T-cell (primary cell): ENCODE measurements at places on chromosomes 7 and 10.

DNA sequence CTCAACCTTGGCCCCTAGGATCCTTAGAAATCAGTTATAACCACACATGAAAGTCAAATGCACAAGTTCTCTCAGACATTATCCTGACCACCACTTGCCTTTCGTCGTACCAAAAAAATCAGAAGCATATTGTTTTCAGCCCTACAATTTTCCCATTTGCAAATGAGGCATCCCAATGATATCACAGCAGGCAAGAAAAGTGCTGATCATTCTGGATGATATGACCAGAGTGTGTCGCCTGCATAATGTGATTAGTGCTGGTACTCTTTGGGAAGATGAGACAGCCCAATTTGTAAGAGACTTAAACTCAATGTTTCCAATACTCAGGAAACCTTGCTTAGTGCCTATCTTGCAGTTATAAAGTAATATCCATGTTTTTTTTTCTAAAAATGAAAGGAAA lies 168.0 kb downstream of the SORCS1 start:
- no peak for DNase-seq

DNA sequence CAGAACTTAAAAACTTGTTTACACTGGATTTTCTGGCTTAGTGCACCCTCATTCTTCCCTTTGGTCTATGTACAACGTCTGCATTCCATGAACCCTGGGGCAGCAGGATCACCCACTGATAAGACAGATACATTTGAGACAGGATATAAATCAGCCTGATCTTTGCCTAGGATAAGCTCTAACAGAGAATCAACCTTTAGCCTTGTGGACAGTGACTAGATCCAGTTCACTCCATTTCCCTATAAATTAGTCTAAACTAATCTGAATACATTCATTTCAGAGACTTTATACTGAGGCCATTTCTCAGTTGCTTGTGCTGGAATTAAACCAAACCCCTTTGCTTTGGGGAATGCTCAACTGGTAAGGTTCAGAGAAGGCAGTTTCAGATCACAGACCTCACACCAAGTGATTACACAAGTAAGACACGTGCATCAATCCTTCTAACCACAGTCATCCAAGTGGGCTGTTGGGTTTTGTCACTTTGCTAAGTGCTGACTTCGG lies 639.8 kb upstream of the FZD8 start:
- DNase-seq, result no peak

GRCh38 chr7:36440880-36441279 lies 51.2 kb downstream of the ANLN start:
- DNase-seq, result no peak

GRCh38 chr10:55273946-55274345 lies 472.9 kb upstream of the PCDH15 start:
- no peak for DNase-seq

DNA sequence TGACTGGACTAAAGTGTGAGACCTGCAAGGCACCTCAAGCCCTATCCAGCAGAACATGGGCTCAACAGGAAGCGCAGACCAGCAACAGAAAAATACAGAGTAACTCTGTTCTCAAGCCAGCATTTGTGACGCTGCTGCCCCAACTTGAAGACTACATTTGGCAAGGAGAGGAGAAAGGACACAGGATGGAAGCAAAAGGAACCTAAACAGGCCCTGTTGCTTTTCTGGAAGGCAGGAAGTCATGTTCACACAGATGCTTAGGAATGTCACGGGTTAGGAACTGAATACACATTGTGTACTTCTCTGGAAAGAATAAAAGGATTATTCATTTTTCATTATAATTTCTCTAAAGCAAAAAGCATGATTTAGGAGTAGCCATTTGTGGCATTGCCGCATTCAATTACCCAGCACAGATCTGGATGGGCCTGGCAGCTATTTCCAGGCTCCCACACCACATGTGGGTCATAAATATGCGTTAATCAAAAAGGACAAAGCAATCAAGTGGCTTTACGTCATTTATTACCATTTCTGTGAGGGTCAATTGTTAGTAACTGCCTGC lies 19.8 kb upstream of the TOMM7 start:
- DNase-seq, result no peak

DNA sequence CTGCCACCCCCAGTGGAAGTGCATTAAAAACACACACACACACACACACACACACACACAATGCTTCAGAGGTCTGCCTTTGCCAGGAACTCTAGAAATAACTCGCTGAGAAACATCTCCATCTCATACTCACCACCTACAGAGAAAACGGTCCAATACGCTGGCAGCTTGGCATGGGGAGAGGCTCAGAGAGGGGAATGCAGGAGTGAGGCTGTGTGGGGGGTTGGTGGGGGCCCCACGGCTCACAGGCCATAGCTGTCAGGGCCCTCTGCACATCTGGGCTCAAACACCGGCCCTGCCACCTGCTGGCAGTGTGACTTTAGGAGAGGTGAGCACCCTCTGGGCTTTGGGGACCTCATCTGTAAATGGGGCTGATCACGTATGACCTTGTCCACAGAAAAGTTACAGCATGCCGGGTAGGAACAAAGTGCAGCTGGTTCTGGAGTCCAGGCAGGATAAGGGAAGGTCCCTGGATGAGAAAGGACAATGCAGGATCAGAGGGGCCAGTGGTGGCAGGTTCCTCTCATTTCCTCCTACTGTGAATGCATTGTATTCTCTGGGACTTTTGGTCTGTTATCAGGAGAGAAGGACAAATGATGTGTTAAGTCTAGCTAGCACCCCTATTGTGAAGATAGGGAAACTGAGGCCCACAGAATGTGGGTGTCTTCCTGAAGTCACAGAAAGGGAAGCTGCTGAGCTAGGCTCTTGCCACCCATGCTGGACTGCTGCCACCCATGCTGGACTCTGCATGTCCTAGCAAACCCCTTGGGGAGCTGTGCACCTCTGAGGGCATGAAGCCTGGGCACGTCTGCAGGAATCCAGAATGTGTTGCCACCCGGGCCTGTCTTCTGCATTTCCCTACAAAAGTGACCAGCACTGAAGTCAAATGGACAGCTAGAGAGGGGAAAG lies 404.6 kb downstream of the RPS24 start:
- no peak for DNase-seq

- DNase-seq, result no peak
Measured at GRCh38 chr10:792083-792791, 102.8 kb upstream of the DIP2C start.

GRCh38 chr10:69802424-69803161 lies 887 bp downstream of the COL13A1 start:
- no peak for DNase-seq

DNA sequence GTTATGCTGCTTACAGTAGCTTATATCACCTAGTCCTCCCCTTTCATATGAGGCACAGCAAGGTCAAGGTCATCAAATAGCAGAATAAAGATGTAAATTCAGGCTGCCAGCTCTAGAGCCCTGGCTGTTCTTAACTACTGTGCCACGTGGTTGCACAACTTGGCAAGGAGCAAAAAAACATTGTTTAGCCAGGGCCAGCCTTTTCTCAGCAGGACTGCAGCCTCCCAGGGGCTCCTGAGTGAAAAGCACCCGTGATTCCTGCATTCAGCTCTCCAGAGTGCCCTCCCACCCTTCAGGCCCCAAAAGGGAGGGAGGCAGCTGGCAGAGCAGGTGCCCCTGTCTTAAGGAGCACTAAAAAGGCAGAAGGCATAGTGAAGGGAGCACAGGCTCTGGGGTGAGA lies 31.8 kb upstream of the TM9SF3 start:
- no peak for DNase-seq

DNA sequence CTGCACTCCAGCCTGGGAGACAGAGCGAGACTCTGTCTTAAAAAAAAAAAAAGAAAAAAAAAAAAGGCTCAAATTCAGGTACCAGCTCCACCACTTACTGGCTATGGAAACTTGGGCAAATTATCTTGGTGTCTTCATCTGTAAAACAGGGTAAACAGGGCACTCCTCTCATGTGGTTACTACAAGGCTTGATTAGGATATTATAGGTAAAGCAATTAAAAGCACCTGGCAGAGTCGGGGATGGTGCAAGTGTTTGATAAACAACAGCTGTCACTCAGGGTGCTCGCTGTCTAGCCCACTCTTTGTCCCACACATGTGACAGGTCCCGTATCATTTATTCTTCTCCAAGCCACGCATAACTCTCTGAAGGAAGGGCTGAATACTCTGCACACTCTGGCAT lies 96.9 kb downstream of the SORBS1 start:
- DNase-seq, result no peak

DNA sequence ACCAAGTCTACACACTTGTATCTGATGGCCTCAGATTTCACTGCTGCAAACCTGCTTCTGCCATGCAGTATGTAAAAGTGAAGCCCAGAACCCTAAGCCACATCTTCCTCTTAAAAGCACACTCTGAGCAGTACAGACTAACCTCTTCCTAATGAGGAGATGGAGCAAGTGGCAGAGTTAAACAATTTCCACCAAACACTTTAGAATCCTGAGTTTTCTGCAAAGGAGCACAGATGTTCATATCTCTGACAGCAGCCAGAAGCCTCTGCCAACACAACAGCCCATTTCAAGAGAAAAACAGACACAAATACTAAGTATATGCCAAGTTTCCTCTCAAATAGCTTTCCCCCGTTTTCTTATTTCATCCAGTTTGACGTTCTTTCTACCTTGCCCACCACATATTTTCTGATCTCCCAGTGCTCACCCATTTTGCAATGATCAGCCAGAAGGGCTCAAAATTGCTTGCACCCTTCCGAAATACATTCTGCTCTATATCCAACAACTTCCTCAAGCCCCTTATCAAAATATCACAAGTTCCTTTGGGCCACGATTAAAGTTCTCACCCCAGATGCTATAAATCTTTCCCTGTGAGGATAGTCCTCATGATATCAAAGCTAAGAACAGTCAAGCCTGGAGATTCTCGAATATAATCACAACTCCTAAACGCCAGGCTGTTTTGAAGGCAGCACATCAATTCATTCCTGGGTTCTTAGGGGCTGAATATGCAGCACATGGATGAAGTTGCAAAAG lies 27.5 kb downstream of the ELMO1 start:
- no peak for DNase-seq

- no peak for DNase-seq
Measured at GRCh38 chr10:91643700-91644099, 10.8 kb upstream of the PPP1R3C start.

DNA sequence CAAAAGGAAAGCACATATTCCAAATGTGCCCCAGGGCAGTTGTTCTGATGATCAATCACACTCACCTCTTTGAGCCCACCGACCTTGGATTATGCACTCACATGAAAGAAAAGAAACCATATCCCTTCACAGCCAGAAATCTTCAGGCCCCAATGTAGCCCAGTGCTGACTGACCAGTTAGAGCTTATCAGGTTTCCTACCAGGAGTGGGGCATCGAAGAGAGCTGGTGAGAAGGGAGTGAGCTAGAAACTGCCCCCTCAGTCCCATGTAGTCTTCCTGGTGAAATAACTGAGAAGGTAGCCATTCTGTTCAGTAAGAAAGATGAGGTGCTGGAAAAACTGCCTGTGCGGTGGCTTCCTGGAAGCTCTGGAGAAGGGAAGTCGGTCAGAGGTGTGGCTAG lies 32.2 kb downstream of the NRCAM start:
- DNase-seq, result no peak

DNA sequence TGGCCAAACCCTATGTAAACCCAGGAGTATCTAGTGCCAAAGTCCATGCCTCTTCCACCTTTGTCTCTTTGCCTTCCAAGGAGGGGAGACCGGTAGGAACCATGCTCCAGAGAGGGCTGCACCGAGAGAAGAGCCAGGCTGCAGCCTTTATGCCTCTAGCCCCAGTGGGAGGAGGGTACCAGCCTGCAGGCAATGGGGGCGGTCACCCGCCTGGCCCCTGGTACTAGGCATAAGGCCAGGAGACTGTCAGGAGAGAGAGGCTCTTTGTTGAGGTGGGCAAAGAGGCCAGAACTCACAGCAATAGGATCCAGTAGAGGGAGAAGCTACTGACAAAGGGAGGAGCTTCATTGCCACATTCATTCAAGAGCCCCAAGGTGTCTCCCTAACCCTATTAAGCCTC lies 146.6 kb upstream of the PDE1C start:
- no peak for DNase-seq

DNA sequence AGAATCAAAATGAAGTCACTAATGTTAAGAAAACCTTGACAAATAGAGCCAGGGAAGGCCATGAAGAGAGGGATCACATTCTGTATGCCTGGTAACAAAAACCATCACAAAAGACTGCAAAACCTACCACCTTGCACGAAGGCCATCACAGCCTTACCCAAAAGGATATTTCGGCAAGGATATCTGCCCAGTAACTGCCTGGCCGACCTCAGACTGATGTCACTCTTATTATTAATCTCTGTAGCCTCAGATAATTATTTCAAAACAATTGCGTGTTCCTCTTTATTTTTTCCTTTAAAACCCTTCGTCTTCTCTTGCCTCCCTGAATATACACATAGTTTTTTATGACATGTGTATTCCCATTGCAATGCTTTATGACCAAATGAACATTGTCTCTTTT lies 52.5 kb downstream of the CDC14C start:
- DNase-seq, result no peak

- no peak for DNase-seq
Measured at GRCh38 chr7:153030976-153031375, 271.4 kb downstream of the ACTR3B start.

GRCh38 chr10:75048669-75049098 lies 62.8 kb upstream of the SAMD8 start:
- DNase-seq, result no peak

GRCh38 chr10:52479567-52479966 lies 165.5 kb downstream of the DKK1 start:
- DNase-seq, result no peak

DNA sequence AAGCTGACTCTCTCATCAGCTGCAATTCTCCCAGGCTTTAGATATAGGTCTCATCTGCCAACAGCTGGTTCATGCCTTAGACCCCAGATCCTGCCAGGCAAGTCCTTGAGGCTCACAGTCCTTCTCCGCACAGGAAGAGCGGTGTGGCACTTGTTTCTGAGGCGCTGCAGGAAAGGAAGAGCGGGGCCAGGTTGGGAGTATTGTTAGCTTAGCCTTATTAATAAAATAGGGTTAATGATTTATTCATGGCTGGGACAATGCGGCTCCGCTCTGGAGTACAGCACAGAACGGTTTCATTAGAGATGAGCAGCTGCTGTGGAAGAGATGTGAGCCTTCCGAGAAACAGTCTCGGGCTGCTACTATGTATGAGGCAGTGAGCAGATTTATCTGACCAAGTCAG lies 78.1 kb downstream of the FZD1 start:
- DNase-seq, result no peak

GRCh38 chr7:113804475-113805095 lies 114.2 kb downstream of the PPP1R3A start:
- no peak for DNase-seq

- DNase-seq, result no peak
Measured at GRCh38 chr10:75159519-75159918, 48.1 kb downstream of the SAMD8 start.

GRCh38 chr10:74738985-74739567 lies 87.3 kb upstream of the KAT6B start:
- no peak for DNase-seq

GRCh38 chr10:7412237-7412927 lies 1.5 kb upstream of the SFMBT2 start:
- DNase-seq, result no peak
